NB4 (cell line): ENCODE measurements at places on chromosomes 2 and 18.

DNA sequence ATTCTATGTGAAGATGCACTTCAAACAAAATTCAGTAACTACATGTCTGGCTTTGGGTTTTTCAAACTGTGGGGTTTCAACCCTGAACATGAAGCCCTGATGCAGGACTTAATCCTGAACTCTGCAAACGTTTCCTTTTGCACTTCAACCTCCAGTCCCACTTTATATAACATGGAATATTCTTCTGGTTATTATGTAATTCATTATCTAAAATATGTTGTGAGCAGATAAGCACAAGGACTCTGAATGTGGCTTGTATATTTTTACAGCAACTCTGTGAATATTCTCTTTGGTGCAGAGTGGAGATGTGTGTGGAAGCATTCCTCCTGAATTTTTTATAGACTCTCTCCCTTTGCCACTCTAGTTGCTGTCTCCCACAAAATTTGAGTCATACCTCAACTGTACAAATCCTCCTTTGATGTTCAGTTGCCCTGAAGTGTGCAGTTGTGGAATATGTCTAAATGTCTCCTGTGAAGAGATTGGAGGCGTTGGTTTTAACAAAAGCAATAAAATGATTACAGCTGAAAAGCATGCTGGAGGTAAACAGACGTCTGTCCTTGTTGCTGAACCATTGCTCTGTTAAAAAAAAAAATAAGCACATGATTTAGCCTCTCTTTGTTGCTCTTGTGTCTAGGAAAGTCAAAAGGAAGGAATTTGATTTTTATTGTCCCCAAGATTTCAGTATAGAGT is 205.1 kb upstream of the NRP2 start:
- DNase-seq, result no peak

DNA sequence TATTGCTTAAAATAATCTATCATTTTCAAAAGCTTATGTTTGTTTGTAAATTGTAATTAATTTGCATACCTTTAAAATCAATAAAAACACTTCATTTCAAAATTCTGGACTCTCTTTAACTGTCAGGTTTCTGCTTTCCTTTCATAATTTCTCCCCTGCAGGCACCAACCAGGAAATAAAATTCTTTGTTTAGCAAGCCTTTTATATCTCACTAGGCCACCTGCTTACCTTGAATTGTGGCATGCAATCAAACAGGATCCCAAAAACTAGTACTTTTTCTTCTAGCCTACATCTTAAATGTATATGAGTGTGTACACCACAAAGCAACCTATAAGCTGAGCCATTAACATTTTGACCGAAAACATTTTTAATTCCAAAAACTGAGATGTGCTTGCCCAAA is 233.1 kb downstream of the NR4A2 start:
- DNase-seq, result no peak

- DNase-seq, result no peak
Measured at GRCh38 chr2:46320141-46320567, 22.9 kb downstream of the EPAS1 start.

DNA sequence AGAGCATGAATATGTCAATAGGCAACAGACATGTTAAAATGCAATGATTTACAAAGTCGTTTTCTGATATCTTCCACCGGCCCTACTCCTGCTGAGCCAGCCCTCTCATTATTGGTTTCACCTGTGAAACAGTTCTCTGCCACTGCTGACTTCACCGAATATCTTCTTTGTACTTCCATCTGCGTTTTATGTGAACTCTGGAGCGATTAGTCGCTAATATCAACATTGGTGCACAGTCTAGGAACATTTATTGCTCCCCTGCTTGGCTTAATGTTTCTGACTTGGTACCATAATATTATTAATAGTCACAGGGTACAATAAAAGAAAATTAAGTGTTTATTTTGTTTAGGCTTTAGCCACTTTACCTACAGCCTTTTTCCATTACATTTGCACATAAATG is 105.5 kb downstream of the NCKAP5 start:
- DNase-seq, result no peak

DNA sequence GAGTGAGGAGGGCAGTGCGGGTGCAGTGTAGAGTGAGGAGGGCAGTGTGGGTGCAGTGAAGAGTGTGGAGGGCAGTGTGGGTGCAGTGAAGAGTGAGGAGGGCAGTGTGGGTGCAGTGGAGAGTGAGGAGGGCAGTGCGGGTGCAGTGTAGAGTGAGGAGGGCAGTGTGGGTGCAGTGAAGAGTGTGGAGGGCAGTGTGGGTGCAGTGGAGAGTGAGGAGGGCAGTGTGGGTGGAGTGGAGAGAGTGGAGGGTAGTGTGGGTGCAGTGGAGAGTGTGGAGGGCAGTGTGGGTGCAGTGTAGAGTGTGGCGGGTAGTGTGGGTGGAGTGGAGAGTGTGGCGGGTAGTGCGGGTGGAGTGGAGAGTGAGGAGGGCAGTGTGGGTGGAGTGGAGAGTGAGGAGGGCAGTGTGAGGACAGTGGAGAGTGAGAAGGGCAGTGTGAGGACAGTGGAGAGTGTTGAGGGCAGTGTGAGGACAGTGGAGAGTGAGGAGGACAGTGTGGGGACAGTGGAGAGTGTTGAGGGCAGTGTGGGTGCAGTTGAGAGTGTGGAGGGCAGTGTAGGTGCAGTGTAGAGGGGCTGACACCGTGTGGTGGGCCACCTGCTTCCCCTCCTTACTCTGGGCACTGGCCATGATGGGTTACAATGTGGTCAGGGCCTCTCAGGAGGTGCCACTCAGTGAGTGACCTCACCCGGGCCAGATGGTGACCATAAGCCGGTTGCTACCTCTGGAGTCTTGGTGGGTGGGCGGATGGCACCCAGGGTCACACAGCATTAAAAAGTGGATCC is 28.5 kb downstream of the INPP4A start:
- DNase-seq, result no peak

DNA sequence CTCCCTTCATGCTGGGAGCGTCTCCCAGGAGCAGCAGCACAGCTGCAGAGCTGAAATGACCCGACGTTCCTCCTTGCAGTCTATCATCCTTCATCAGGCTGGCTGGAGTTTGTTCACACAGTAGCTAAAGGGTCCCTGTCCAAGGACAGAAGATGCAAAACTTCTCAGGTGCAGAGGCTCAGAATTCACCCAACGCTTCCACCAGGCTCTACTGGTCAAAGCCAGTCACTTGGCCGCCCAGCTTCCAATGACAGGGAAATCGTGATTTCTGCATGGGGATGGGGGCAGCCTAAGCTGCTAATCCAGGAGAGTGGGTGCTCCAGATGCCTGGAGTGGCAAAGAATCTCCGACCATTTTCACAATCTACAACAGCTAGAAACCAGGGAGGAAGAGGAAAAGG is 97.0 kb upstream of the SALL3 start:
- DNase-seq, result no peak

- DNase-seq, result peak; percentile 88
Measured at GRCh38 chr2:135818937-135819610, 17.9 kb downstream of the LCT start.

- no peak for DNase-seq
Measured at GRCh38 chr2:70903171-70903570, 32.5 kb upstream of the ATP6V1B1 start.

- DNase-seq, result no peak
Measured at GRCh38 chr2:232882085-232882484, 12.0 kb downstream of the SNORC start.

DNA sequence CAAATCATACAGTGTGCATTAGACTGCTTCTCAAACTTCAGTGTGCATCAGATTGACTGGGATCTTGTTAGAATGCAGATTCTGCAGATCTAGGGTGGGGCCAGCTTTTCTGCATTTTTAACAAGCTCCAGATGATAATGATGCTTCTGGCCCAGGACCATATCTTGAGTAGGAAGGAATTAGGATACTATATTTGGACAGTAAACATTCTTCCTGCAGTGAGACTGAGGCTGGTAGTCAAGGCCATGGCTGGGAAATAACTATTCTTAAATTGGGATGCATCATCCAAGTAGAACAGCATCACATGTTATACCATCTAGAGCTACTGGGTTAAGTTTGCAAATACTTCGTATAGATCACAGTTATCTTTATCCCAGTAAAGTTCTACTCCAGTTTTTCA is 28.4 kb upstream of the ARMC9 start:
- no peak for DNase-seq

DNA sequence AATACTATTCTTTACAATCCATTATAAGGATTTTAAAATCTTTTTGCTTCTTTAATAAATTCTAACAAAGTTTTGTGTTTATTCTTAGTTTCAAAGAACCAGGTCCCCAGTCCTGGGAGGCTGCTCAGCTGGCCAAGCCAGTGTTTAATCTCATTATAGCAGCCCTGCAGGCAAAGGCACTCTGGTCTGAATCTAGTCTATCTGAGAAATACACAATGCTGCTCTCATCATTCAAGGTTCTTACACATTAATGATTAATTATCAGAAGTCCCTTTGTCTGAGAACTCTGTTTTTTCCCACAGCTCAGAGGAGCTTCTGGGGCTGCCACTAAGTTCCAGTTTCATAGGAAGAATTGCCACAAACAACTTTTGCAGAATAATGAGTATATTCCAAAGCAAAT is 27.7 kb downstream of the KCTD18 start:
- no peak for DNase-seq

DNA sequence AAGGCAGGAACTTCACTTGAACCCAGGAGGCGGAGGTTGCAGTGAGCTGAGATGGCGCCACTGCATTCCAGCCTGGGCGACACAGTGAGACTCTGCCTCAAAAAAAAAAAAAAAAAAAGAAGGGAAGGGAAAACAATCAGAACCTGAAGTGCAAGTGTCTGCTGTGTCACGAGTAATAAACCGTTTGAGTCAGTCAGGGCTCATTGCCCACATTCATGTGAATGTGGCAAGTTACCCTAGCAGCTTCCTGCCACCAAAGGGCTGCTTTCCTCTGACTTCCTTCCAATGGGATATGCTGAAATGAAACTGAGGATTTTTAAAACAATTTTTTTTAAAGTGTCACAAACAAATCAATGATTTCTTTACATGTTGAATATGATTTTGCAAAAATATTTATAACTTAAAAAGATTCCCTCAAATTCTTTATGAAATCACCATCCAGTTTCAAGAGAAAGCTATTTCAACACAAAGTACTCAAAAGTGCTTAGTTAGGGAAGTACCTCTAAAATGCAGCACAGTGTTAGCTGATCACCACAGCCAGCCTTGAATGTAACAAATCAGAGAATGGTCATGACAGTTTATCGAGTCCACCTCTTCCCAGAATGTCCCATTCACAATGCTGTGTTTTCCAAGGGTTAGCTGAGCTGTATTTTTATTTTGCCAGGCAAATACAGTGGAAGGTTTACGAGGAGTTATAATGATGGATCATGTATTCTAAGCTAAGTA is 36.4 kb downstream of the WDSUB1 start:
- DNase-seq, result peak; percentile 74

DNA sequence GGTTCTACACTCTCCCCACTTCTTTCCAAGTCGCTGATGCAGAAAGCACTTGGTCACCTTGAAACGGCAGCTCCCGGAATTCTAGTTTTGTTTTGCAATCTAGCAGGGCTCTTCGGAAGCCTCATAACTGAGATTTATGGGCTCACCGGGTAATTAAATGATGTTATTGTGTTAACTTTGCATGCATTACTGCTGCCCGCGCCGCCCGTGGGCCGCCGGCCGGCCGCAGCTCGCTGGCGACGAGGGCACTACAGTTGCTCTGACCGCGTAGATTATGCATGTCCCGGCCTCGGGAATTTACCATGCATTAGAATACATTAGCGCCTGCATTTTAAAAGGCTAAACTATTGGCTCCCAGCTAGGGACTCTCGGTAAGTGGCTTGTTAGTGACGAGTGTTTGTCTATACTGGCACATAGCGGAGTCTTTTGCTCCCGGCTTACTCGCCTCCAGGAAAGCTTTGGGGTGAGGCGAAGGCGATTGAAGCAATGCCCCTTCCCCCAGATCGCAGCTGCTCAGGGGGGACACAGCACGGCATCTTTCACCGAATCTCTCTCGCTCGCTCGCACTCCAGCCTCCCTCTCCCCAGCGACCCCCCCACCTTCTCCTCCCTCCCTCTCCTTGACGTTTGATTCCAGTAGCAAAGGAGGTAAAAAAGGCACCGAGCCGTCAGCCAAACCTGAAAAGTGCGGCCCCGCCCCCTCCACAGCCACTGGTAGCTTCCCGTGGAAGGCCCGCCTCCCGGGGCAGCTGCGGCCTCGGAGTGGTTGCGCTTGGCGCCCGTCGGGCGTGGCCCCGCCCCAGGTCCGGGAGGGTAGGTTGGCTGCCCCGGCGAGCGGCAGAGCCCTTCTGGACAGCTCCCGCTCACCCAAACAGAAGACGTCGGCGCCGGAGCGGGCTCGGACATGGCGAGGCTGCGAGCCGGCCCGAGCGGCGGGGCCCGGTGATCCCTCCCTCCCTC is at the start of gene ONECUT2:
TSS of gene ONECUT2 (plus strand) at position 839 of the 959 bp plus-strand sequence. CDS start 343 bp downstream, outside the sequence.
- DNase-seq, result no peak

DNA sequence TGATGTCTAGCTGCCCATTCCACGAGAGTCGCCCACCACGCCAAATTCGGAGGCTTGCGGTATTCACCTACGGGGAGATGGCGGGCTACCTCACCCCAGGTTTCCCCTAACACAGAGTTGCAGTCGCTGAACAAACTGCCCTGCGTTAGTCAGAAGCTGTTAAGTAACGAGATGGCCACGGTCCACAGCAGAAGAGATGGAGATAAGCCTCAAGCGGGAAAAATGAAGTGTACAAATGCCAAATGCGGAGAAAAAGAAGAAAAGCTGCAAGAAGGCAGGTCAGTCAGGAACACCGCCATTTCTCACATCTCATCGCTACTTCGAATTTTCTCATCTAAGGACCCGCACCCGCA is 425 bp downstream of the ASB3 start:
- DNase-seq, result no peak

DNA sequence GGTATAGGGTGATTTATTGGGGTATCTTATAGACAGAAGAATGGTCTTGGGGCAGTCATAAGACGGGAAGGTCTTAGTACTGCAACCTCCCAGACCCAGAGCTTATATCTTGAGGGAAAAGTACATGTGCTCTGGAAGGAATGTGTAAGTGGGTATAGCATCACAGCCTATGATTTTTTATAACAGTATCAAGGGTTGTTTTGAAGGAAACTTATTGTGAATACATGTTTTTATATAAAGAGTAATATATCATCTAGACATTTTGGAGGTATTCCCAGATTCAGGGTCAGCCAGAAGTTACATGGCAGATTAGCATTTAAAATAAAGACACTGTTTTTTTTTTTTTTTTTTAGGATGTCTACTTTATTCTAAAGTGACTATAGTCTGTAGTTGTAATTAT is 47.6 kb upstream of the STON1 start:
- no peak for DNase-seq

DNA sequence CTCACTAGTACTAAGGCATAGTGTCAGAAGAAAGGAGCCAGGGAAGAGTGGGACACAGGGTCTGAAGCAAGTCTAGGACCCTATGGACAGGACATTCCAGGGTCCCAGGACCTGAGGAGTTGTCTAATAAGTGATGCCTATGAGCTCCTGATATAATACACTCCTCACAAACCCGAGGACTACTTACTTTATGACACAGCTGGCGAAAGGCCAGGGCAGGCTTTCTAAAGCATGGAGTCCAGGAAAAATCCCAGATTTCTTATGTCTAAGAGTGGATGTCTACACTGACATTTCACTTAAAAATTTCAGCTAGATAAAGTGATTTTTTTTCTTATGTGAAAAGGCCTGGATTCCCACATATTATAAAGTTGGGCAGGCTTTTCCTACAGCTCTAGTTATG is 502.2 kb upstream of the SETBP1 start:
- DNase-seq, result no peak

GRCh38 chr2:177211576-177212105 is 953 bp upstream of the HNRNPA3 start:
- peak; percentile 26 for DNase-seq
